ELF-1 (cell line): ENCODE measurements at places on chromosomes 4 and X.

DNA sequence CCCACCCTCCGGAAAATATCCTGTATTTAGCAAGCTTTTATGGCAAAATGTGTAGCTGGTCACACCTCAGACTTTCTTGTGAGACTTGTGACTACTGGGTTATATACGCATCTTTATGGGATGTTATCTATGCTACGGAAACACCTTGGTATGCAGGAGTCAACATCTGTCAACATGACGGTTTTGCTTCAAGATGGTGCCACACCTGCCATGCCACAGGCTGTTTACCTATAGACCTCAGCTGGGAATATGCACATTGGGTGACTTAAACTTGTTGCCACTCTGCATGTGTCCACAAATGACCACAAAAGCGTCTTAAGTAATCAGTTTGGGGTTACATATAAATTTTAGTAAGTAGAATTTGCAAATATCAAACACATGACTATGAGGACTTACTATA lies 192.3 kb upstream of the ATP6AP2 start:
- no peak for DNase-seq

DNA sequence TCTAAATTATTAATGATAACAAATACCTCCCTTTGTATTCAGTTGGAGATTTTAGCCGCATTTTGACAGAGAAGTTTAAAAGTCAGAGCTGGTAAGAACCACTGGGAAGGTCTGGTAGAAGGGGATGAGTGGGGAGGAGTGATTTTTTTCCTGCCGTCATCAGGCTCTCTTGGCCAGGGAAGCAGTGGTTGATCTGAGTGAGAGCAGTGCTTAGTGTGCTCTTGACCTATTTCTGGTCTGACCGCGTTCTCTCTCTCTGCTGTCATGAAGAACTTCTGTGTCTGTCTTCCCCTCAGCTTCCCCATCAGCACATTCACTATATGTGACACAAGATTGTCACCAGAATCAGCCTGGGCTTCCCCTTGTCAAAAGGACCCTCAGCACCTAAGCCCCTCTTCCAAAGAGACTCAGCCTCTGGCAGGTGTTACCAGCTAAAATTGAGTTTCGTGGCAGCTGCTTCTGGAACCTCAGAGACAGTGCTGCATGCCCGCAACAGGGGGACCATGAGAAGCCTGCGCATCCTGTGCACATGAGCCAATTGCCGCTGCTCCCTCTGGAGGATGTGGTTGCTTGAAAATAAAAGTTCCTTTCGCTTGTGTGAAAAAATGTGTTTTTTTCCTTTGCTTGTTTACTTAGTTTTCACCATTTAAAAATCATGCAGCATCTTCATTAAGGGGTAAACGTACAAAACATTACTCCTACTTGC lies 268.9 kb downstream of the C4orf33 start:
- DNase-seq, result no peak

- no peak for DNase-seq
Measured at GRCh38 chr4:124863040-124863545, 150.6 kb upstream of the ANKRD50 start.

DNA sequence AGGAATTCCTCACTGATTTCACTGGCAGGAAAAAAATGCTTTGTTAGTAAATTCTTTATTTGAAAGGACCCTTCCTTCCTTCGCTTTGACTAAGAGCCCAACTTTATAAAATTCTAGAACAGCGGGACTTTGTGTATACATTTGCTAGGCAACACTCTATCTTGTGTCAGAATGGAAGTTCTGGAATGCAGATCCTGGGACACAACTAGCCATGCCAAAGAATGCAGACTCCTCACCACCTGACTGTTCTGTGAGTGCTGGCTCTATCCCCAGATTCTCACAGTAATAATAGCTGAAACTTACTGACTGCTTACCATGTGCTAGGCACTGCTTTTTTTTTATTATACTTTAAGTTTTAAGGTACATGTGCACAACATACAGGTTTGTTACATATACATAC lies 73.3 kb upstream of the ZDHHC15 start:
- DNase-seq, result no peak

- DNase-seq, result no peak
Measured at GRCh38 chrX:23726191-23726590, 16.9 kb downstream of the ACOT9 start.

DNA sequence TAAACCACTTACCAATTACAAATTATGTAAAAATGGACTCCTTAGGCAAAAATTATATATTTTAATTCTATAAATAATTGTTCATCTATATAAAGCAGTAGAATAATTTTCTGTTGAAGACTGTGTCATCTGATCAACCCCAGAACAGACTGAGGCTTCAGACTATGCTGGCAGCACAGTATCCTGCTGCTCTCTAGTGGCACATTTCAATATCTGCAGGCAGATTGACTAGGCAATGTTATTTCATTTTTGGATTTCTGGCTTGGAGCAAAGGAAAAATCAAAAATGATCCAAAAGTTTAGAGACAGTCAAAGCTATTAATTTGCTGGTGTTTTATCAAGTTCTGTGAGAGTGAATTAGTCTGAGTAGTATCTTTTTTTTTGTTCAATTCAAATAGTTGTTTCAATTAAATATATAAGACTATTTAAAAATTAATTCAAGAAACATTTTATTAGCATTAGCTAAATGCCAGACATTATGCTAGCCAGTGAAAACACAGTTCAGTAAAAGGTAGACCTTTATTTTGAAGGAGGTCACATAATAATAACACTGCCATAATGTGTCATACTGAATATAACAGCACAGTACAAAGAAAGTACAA lies 21.3 kb upstream of the SULT1E1 start:
- DNase-seq, result peak; percentile 1

GRCh38 chrX:119067023-119067739 lies 5.6 kb upstream of the CT47C1 start:
- peak; percentile 65 for DNase-seq

DNA sequence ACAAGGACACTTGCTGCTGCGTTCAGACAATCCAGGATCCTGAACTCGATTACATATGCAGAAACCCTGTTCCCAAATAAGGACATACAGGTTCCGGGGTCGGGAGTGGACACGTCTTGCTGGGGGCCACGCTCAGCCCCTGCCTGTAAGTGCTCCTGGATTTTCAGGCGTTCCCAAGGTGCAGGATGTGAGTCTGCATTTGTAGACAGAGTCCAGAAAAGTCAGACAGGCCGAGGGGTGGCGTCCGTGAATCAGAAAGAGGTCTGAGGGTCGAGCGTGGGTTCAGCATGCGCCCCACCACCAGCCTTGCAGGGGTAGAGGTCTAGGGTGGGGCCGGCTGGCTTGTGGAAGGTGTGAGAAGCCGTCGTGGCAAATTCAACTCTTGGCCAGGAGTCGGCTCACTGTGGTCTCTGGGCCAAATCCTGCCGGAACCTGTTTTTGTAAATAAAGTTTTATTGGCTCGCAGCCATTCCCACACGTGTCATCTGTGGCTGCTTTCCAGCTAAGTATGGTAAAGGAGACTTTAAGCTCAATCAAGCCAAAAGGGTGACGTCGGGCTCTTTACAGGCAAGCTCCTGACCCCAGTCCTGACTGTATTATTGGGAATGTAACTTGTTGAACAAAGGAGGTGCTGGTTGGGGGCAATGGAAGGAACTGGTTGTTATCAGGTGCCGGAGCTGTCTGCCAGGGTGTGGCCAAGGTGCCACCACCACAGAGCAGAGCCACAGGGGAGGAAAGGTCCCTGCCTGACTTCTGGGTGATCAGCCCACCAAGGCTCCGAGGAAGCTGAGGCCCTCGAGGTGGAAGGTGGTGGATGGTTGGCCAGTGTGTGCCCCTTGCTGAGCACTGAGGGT lies 7.4 kb downstream of the DOK7 start:
- no peak for DNase-seq

DNA sequence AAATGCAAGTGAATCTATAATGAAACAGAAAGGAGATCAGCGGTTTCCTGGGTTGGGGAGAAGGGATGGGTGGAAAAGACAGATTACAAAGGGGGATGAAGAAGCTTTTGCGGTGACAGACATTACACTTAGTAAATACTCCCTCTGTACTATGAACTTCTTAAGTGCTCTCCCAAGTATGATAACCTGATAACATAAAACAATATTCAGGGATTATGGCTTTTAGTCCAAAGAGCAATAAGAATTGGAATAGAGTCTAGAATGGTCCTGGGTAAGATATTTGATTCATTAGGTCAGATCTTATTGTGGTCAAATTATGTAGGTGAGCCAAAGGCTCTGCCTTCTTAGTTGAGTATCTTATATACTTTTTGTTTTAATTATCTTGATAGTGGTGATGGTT lies 9.2 kb downstream of the LRRC66 start:
- no peak for DNase-seq

GRCh38 chrX:24718771-24719170 lies 25.1 kb downstream of the POLA1 start:
- no peak for DNase-seq

DNA sequence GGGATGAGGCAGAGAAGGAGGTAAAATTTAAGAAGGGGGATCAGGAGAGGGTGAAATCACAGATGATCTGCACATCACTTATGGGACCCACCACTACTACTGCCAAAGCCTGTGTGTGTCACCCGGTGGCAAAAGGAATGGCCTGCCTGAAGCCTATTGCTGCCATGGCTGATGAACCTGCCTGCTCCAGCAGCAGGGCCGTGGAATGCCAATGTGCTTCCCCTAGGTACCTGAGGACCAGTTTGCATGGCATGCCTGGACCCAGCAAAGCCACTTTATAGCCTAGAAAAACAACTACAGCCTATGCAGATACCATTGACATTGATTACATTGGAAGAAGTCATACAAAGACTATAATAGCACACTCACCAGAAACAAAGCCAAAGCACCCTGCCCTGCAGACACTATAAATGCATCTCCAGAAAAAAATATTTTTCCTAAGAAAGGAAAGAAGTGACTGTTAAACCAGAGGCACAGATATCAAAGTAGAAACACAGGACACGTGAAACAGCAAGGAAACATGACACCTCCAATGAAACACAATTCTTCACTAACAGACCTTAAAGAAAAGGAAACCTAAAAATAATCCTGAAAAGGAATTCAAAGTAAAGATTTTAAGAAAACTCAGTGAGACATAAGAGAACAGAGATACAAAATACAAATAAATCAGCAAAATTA lies 680.7 kb upstream of the GRID2 start:
- no peak for DNase-seq

- peak; percentile 4 for DNase-seq
Measured at GRCh38 chr4:162116095-162116779, 47.6 kb downstream of the FSTL5 start.

- no peak for DNase-seq
Measured at GRCh38 chr4:79408063-79408462, at the start of gene GK2. GK2 (minus strand) TSS chr4:79408228; CDS start chr4:79408200, 28 bp downstream.

DNA sequence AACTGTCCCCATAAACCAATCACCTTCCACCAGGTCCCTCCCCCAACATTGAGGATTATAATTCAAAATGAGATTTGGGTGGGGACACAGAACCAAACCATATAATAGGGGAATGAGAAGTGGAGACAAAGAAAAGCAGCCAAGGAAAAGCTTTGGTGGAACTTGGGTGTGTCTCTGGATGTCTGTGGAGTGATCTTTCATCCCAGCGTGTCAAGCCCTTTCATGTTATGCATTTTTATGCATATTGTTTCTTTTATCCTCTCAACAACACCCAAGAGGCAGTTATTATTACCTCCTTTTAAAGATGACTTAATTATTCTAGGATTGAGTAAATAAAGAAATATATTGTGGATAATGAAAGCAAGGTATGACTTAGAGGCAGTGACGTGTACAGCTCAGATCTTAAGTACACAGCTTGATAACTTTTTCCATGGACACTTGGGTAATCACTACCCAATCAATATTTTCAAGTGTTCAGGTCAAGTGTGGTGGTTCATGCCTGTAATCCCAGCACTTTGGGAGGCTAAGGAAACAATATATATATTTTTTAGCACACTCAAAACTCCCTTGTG lies 42.6 kb upstream of the HOPX start:
- no peak for DNase-seq

- DNase-seq, result no peak
Measured at GRCh38 chr4:105343146-105343931, 130.5 kb downstream of the PPA2 start.

GRCh38 chrX:118448273-118448783 lies 47.3 kb upstream of the DOCK11 start:
- no peak for DNase-seq

GRCh38 chr4:82851885-82852750 lies 38.8 kb downstream of the SEC31A start:
- no peak for DNase-seq

- DNase-seq, result peak; percentile 58
Measured at GRCh38 chrX:22730542-22730941, 269.2 kb upstream of the DDX53 start.

DNA sequence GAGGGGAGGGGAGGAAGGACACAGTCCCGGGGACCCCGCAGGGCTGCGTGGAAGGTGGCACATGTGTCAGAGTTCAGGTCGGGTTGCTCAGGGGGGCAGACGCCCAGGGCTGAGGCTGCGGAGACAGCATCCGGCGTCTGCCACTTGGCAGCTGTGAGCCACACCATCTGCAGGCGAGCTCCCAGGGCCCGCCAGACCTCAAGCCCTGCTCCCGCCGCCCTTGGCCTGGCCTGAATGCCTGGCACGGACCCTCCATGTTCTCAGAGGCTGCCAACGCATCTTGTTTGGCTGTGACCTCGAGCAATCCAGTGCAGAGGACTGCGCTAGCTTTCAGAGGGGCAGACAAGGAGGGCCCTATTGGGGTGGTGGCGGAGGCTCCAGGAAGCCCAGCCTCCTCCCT lies 5.1 kb downstream of the BGN start:
- no peak for DNase-seq

DNA sequence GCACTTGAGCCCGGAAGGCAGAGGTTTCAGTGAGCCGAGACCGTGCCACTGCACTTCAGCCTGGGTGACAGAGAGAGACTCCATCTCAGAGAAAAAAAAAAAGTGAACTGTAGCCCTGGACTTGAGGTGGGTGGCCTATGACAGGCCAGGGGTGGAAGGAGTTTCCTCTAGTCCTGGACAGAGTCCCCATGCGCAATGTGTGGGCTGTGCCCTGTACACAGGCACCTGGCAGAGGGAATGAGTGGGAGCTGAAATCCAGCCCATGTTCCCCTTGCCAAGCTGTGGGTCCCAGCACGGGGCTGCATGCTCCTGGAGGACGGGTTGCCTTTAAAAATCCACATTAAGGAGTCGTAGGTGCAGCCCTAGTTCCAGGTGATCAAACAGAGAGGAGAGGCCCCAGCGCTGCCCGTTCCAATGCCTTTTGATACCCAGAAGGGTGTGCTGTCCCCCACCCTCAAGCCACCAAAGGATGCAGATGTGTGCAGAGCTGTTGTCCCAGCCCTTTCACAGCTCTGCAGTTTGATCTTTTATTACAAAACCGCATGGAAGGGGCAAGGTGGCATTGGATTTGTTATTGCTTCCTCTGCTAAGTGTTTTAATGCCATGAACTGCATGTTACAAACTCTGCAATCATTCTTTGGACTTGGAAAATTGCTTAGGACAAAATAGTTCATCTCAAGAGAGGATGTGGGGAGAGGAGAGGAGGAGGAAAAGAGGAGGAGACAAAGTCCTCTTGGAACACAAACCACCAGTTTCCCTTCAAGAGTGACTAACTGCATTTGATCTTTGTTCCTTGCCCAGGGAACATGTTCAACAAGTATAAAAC lies 38.0 kb upstream of the PDK3 start:
- DNase-seq, result no peak

DNA sequence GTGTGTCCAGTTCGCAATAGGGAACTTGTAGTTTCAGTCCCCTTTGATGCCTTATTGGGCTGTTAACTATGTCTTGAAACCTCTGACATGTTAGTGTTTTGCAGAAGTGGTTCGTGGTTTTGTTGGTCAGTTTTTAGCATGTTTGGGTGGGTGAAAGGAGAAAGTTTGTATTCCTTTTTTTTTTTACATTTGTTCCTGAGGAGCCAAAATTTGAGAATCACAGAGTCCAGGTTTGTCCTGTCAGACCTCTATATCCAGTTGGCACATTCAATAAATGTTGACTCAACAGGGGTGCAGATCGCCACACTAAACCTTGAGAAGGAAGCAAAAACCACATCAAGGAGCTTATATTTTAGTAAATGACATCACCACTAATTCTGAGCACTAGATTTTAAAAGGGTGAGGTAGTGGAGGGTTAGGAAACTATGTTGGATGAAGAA lies 26.2 kb downstream of the DLG3 start:
- no peak for DNase-seq
